ENCODE measurements at places on chromosomes 13 and 19.
A peak's percentile ranks its signal among the peaks of the same experiment; 100 is the strongest.

GRCh38 chr13:31846961-31847752 lies 107.8 kb downstream of the RXFP2 start:
- DNase-seq = peak; percentile 25

GRCh38 chr13:107576430-107576829 lies 638.9 kb downstream of the LIG4 start:
- DNase-seq = no peak

- DNase-seq = no peak
Measured at GRCh38 chr13:42049454-42049813, 986 bp downstream of the DGKH start.

DNA sequence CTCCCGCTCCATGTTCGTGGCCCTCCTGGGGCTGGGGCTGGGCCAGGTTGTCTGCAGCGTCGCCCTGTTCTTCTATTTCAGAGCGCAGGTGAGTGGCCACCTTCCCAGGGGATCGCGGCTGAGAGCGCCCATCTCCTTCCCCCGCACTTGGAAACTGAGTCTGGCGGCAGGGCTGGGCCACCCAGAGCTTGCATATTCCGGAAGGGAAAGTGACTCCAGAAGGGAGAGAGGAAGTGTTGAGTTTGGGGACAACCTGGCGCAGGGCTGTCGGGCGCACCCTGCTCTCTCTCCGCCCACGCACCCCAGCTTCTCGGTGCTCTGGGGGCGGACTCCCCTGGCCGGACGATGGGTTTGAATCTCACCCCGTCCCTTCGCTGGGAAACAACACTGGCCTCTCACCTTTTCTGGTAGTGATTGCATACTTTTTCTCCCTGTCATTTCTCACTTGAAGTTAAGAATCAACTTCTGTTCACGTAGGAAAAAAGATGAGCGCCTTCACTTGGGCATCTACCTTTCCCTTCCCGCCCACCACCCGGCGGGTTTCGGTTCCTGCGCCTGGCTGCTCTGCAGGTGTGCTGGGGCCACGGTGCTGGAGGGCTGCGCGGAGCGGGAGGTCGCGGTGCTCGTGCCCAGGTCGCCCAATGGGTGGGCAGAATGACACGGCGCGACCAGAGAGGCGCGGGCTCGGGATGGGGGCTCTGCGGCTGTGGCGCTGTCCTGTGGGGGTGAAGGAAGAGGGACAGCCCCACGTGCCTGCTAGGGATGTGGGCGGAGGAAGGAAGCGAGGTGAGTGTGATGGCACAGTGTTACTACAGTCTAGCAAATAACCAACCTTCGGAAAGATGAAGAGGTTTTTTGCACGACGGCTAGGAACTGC lies 721 bp downstream of the TNFSF11 start:
- peak; percentile 35 for DNase-seq

- no peak for DNase-seq
Measured at GRCh38 chr13:28478127-28478526, 16.8 kb downstream of the FLT1 start.

DNA sequence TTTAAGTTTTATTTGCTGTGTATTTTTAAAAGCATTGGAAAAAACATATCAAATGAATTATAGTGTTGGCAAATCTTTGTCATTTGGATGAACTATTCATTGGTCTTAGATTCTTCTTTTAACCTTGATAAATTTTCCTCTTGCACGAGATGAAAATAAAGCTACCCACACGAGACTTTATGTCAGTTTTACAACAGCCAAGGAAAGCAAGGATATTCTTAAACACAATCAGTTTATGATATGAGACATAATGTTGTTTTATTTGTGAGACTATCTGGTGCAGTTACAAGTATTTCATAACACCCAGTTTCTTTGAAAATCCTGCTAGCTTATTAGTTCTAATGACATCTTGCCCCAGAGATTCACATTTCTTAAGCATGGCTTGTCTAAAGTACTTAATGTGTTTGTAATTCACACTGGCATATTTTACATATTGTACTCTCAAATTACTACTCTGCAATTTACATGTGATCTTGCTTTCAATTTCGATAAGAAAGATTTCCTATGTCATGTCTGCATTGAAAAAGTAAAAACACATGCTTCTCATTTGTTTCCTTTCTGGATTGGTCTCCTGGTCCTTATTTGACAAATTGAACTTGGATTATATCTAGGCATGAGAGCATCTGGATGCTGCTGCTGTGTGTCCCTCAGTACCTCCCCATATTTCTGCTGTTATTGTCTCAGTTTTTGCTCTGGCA lies 955.5 kb upstream of the PCDH9 start:
- DNase-seq = no peak

DNA sequence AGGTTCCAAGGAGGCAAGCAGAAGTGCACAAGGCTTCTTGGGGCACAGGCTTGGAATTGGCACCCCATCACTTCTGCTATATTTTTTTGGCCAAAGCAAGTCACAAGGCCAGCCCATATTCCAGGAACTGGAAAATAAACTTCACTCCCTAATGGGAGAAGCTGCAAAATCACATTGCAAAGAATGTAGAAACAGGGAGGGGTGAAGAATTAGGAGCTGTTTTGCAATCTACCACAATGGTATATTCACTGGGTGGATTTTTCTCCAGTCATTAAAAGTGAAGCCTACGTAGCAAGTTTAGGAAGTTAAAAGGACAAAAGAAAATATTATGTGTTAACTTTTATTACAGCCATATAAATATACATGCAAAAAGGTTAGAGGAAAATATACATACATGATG lies 464.8 kb downstream of the COG6 start:
- DNase-seq = no peak

GRCh38 chr19:13892870-13893269 lies 13.0 kb downstream of the BRME1 start:
- DNase-seq = no peak

GRCh38 chr19:48554385-48555091 lies 2.6 kb downstream of the SULT2B1 start:
- no peak for DNase-seq

- DNase-seq = no peak
Measured at GRCh38 chr13:20441879-20442278, 83.8 kb downstream of the CRYL1 start.

GRCh38 chr19:2495130-2495641 lies 19.3 kb downstream of the GADD45B start:
- DNase-seq = no peak
